ENCODE measurements at places on chromosomes 4 and X.

- DNase-seq = no peak
Measured at GRCh38 chr4:26510334-26510964, 20.2 kb upstream of the CCKAR start.

DNA sequence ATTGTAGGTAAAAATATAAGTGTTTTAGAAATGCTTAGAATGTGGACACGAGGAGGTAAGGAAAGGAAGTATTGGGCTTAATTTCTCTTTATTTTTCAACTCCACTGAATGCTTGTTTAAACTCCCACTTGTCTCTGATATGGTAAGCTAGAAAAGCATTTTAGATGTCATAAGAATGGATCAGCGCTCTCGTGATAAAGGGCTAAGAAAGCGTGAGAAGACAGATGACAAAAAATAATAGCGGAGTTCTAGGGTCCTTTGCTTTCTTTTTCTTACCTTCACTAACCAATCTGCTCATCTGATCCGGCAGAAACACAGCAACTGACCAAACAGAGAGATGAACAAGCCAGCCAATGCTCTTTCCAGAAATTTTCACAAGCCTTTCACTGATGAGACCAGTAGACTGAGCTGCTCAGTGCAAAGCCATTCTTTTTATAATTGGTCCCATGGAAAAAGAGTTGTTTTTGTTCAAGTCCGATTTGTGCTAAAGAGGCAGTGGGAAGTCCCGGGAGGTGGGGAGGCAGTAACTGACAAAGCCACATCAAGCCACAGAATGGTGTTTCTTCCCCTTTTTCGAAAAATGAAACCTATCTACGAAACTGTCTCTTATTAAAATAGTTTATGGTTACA lies at the start of gene TASL:
TSS of gene TASL (minus strand) at position 405 of the 630 bp plus-strand sequence. CDS start 17,411 bp downstream, outside the sequence.
- peak; percentile 8 for DNase-seq

- DNase-seq = no peak
Measured at GRCh38 chrX:41634284-41634683, 54.5 kb upstream of the GPR34 start.

- DNase-seq = no peak
Measured at GRCh38 chr4:86910369-86910768, 18.1 kb upstream of the C4orf36 start.

GRCh38 chr4:139523076-139523475 lies 32.9 kb downstream of the SETD7 start:
- DNase-seq = no peak

DNA sequence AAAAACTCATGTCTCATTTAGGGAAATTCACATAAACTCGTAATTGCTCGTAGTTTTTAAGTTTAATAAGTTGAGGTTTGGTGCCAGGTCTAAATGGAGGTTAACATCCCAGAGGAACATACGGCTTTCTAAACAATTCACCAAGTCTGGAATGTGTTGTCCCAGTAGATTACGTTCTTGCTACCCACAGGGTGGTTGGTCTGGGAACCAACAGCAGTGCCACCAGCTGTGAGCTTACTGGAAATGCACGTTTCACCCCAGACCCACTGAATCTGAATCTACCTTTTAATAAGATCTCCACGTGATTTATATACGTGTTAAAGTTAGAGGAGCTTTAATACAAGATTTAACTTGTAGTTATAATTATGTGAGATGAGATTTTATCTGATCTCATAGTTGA lies 134.3 kb downstream of the BMPR1B start:
- no peak for DNase-seq

Data from activated CD4-positive, alpha-beta T cell treated with anti-CD3 and anti-CD28 coated beads, Interleukin-2, amount 50 U/mL, for 24 hours (primary cell).